ENCODE measurements at places on chromosomes 4 and X.

- no peak for DNase-seq
These were observed 430.2 kb downstream of the FAT4 start for GRCh38 chr4:125744891-125745364.

DNA sequence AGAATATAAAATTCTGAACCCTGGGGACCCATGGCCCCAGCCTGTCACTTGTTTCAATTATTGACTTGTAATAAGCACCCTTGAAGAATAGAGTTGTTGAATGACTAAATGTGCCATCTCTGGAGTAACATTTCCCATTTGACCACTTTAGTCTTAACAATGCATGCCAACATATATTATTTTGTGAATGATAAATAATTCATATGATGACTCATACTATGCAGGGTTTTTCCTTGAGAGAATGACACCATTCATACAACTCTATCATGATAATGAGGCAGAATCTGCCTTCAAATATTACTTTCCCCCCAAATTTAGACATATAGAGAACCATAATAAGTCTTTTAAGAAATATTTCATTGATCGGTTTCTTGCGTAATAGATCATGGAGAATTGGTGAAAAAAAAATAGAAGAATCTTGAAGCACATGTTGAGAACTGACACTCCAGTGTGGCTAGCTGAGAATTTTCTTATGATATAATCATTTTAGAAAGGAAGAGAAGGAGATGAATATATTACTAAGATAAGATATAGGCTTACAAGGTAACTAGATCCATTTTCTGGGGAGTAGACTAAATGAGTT, 404.5 kb downstream of the GRXCR1 start:
- DNase-seq: no peak

- DNase-seq: no peak
These were observed 1964.2 kb downstream of the ARAP2 start for GRCh38 chr4:34280131-34280530.

DNA sequence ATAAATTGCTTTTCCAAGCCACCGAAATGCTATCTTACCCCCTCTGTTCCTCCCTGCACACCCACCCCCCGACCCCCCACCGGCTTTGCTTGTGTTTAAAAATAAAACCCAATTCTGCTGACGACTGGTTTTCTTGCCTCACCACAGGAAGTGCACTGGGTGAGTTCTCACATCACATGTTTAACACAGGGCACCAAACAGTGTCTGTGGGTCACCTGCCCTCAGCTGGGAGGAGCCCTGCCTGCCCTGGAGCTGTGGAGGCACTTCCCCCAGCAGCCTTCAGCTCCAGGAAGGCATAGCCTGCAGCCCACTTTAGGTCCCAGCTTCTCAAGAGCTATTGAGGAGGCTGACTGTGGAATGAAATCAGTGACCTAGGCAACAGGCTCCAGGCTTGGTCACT, 8.8 kb downstream of the TMEM255A start:
- peak; percentile 23 for DNase-seq

GRCh38 chr4:56552273-56552672, 46.7 kb downstream of the ARL9 start:
- DNase-seq: no peak

GRCh38 chr4:152247271-152247975, 288.5 kb downstream of the FBXW7 start:
- DNase-seq: no peak

GRCh38 chr4:177220376-177220775, 89.3 kb upstream of the NEIL3 start:
- DNase-seq: no peak

- DNase-seq: no peak
These were observed 1.3 kb upstream of the ZNF141 start for GRCh38 chr4:336099-336892.

DNA sequence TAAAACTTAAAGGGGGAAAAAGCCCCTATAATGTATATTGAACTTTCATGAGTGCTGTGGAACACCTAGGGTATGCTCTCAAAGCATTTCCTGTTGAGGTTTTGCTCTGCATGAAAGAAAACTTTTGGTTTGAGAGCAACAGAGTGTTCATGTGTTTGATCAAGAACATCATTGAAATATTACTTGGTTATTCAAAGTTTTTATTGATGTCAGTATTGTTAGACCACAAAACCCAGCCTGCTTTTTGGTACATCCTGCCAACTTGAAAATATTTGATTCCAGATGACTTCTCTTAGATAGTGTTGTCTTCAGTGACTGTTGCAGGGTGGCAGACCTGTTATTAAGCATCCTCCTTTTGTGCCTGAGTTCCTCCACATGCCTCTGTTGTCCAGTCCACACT, 68.0 kb downstream of the N4BP2 start:
- no peak for DNase-seq

GRCh38 chr4:77010841-77011354, 61.3 kb downstream of the SEPTIN11 start:
- no peak for DNase-seq

GRCh38 chrX:132115792-132116191, 12.0 kb downstream of the FRMD7 start:
- no peak for DNase-seq

- DNase-seq: no peak
These were observed 34.6 kb upstream of the SFRP2 start for GRCh38 chr4:153823483-153823882.

DNA sequence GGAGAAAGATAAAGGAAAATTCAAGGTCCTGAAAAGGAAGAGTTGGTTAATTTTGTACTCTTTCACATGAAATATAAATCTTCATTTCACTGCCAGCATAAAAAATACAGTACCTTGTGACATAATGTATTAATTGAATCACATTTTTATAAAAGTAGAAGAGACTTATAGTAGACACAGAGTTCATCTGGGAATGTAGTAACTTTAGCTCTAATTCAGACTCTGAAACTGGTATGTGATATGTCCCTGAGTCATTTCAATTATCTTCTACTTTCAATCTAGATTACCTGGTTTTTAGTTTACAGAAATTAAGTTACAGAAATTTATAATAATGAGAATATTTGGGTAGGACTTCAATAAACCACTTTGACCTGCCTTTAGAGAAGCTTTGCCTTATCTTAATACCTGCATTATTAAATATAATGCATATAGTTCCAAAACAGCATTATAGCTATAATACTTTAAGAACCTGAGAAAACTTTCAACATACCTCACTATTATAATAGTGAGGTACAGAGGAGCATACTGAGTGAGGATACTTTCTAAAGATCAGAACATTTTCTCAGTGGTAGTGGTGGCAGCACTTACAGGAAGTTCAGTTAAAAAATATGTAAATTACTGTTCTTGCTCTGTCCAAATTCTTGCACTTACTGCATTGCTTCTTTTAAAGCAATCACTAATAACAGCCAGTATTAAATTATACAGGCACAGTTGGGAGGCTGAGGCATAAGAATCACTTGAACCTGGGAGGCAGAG, 11.2 kb downstream of the NEK1 start:
- no peak for DNase-seq

DNA sequence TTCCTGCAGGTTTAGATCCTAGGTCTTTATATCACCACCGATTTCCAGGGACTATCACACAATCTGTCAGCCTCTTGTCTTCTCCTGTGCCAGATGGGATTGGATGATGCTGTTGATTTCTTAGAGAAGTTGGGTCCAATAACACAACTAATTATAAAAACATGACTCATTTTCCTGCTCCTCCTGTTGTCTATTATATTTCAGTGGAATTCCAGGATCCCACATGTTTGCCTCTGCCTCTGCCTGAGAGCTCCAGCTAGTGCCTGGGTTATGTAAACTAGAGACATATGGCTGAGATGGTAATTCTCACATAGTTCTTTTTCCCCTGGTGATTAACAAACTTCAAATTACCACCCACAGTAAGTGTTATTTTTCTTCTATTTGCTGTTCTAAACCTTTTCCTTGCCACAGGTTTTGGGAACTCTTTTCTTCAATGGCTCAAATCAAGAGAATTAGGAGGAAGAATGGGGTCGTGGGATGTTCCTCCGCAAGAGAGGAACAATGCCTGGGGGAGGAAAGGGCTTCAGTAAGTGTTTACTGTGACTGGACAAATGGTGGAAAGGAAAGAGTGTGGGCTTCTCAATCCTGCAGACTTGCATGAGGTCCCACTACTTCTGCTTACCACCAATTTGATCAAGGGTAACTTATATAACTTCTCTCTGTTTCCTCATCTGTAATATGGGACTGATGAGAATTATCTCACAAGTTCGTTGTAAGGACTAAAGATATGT, 3.4 kb upstream of the HOPX start:
- DNase-seq: no peak

GRCh38 chrX:85808217-85808616, 239.1 kb downstream of the CHM start:
- DNase-seq: no peak

- no peak for DNase-seq
These were observed 2.0 kb upstream of the ABLIM2 start for GRCh38 chr4:8160572-8160971.

DNA sequence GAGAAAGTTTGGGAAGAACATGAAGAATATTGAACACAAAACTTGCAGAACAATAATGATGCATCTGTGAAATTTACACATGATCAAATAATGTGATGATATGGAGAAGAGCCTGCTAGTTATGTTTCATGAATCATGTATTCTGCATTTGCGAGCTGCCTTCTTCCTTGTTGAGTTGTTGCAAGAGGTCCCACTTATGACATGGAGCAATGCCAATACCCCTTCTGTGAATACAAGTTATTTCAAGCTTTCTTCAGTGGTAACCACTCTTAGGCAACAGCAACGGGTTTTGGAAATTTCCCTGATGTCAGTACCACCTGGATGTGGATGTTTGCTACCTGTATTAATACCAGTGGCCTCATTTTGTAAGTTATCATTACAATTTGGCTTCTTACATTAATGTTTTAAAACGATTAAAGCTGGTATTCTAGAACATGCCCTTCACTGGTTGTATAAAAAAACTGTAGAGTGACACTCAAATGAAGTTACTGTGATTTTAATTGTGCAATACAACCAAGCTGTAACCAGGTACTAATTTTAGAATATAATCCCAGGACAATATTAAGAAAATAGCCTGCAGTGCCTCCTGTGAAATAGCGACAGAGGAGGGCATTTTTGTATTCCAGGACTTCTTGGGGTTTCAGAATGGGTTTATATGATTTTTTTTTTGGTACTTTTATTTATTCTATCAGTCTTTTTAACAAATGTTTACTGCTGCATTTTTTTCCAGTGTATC, 25.3 kb downstream of the IQCM start:
- DNase-seq: no peak

DNA sequence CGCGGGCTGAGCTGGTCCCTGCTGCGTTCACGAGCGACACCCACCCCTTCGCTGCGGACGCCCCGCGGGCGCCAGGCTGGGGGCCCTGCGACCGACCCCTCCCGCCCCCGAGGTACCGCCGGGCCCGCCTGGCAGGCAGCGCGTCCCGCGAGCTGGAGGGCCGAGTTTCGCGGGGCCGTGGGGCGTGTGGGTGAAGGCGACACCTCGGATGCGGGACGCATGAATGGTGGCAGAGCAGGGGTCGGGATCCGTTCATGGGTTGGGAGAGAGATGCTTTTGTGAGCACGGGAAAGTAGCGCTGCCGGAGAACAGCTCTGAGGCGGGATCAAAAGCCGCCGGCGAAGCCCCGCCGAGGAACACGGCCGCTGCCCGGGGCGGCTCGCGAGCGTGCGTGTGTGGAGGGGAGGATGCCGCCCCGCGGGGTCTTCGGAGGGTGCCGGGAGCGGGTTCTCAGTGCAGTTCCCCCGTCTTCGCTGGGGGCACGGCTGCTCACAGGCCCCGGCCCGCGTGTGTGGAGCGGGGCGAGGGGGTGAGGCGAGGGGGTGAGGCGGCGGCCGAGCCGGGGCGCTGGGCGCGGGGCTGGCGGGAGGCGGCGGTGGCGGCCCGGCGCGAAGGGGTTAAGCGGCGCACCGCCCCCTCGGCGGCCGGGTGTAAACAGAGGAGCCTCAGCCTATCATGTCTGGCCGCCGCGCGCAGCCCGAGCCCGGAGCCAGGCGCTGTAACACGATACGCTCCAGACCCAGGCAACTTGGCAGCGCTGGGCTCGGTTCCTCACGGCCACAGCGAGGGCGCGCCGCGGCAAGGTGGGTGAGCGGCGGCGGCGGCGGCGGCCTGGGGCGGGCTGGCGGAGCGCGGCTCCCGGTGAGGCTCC, 205.3 kb downstream of the TENM3 start:
- peak; percentile 28 for DNase-seq

- DNase-seq: no peak
These were observed 3.7 kb downstream of the TMEM129 start for GRCh38 chr4:1717129-1718094.

DNA sequence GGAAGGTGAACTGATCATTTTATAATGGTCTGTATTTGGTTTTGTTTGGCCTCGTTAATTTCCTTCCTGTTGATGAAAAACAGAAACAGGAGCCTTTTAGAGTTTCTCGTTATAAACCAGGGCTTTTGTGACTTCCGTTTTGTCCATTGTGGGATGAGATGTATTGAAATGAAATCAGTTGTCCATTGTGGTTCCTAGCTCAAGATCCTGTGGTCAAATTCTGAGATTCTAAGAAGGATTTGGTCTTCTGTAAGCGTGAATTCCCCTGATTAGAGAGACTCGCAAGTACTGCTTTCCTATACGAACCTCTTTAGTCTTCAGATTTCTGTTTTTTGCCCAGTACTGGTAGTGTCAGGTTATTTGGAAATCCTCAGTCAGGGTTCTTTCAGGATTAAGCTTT, 101.7 kb downstream of the RAPGEF2 start:
- DNase-seq: no peak

DNA sequence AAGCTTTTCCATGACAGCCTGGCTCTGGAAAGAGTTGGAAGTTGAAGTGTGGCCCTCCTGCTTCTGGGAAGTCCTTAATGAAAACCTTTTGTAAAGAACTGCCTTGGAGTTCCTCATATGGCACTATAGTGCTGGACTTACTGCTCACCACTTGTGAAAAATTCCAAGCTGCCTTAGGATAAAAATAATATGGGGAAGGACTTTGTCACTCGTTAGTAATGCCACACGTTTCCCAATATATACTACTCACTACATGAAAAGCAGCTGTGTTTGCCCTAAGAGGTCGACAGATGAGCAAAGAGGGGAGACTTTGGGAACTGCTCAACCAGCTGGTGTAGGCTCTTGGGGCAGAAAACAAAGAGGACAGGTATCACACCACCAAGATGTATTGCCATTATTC, 11.7 kb downstream of the OPHN1 start:
- DNase-seq: no peak

- DNase-seq: peak; percentile 18
These were observed 88.3 kb downstream of the NHSL2 start for GRCh38 chrX:71998836-71999509.

- no peak for DNase-seq
These were observed 399.6 kb downstream of the NAF1 start for GRCh38 chr4:162767083-162767482.

- DNase-seq: no peak
These were observed 110.0 kb upstream of the EDNRA start for GRCh38 chr4:147370881-147371280.

- DNase-seq: no peak
These were observed 80.4 kb downstream of the CT47B1 start for GRCh38 chrX:120795301-120795700.

DNA sequence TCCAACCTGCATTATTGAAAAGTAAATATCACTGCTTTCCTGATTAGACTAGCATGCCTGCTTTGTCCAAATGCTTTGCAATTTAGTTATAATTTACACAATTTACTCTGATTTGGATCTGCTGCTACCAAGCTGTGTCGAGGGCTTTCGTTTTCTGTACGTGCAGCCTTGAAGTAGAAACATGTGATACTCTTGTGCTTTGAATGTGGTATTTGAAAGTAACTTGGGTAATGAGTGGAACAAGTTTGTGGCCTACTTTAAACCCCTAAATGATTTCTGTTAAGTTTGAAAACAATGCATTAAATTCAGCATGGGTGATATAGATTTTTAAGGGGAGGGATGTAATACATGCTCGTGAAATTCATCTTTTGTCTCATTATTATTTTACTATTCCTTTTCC, 240.7 kb downstream of the IQCM start:
- DNase-seq: no peak

- DNase-seq: no peak
These were observed 22.1 kb downstream of the YIPF7 start for GRCh38 chr4:44629280-44629866.
